ENCODE measurements at places on chromosomes 7 and 10. TPM values are rescaled to one million over a fixed set of nuclear protein-coding genes. Genes with fewer than 3 reads are reported as not detected.

DNA sequence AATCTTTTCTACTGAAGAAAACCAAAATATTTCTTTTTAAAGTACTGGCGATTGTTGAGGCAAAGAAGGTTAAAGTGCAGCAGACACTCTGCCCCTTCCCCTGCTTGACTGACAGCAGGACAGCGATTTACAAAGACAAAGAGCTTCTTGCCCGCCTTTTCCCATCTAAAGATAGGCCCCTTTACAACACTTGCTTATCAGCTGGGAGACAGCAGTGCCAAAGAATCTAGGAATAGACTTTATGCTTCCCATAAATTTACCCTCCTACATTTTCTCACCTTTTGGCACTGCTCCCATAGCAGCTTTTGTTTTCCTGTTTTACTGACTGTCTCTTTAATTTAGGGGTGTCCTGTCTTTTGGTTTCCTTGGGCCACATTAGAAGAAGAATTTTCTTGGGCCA, 824.1 kb downstream of the CCSER2 start:
- no peak for DNase-seq

Gene AOC1
- total RNA-seq = not detected

Gene CALML3
- total RNA-seq = not detected

- DNase-seq = peak; percentile 90
Observed at GRCh38 chr7:122886357-122887081, at the start of gene CADPS2. CADPS2 (minus strand) TSS chr7:122886460; CDS start chr7:122886337, 123 bp downstream.

DNA sequence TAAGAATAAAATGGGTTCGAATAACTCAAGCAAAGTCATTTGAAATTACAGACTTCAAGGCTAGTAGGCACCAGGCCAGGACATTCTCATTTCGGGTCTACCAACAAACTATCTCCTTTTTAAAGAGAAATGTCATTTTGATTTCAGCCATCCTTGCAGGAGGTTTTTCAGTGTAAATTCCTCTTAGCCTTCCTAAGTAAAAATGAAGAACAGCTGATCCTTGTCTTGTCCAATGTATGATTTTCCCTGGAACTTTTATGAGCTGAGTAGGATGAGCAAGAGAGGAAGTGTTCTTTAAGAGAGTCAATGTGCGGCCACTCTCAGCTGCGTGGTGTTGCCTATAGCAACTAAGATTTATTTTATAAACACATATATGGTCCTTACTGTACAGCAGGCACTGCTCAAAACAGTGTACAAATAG, 110.1 kb downstream of the PLCE1 start:
- DNase-seq = peak; percentile 43

DNA sequence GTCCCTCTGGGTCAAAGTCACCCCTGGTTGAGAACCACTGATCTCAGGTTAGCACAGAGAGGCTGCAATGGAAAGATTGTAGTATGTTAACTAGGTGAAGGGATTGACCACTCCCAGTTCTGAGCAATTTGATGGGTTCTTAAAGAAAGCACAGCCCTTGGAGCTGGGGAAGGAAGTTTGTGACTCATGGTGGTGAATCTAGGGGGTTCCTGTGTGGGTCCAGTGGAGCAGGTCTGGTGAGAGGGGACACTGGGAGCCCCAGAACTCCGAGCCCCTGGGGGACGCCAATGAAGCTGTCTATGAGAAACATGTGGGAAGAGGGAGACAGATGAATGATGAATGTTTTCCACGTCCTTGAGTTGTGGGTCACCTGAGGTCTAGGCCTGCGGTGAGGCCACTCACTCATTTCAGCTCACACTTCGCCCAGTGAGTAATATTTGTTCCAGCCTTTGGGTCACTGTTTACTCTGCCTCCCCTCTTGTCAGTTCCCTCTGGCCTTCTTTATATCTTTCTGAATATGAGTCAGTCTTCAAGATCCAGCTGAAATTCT, 341.9 kb downstream of the LRMDA start:
- peak; percentile 85 for DNase-seq

GRCh38 chr10:74300666-74301065, 149.6 kb downstream of the ADK start:
- no peak for DNase-seq

DNA sequence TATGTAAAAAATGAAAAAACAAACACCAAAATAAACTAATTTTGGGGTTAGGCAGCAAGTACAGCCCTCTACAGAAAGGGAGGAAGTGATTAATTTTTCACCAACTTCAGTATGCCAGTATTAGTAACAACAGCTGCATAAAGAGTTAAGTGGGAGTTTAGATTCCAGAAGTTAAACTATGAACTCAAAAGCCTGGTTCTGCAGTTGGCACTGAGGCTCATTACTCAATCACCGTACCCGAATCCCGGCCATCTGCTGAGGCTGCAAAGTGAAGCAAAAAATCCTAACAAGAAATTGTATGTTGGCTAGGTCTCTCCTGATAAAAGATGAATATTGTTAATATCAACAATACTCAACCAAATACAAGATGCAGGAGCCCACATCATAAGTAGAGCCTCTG, 4.0 kb downstream of the NUDT5 start:
- DNase-seq = peak; percentile 18

Gene CNTNAP2
- total RNA-seq = not detected

Gene ASIC3
- total RNA-seq = 0.17 TPM

GRCh38 chr7:65988084-65988483, 6.1 kb upstream of the GUSB start:
- DNase-seq = no peak

- no peak for DNase-seq
Observed at GRCh38 chr10:35523670-35524225, 81.4 kb upstream of the GJD4 start.

DNA sequence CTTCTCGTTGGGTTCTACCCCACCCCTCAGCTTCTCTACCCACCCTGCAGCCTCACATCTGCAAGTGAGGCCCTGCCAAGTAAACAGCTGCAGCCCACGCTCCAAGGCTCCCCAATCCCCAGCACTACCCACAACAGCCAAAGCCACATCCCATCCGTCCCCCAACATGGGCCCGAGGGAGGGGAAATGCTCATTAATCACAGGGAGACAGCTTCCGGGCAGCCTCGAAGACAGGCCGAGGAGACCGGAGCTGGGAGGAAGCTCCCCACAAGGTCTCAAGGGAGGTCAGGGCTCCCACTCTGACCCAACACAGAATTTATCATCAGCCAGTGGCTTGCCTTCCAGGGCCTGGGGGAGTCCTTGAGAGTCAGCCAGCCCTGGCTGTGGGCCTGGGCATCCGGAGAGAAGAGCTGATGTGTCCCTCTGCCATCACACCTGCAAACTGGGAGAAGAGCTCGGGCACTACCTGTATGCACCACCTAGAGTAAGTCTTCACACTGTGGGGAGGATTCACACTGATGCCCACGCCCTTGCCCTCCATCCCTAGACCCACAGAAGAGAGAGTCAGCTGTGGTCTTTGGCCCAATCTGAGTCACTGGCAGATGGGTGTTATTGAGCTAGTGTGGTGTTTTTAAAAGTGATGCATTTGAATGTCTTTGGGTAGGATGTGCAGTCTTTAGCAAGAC, 115.5 kb upstream of the ZMIZ1 start:
- DNase-seq = peak; percentile 60

GRCh38 chr7:74231232-74231590, 21.4 kb downstream of the LAT2 start:
- DNase-seq = no peak
